ENCODE measurements at places on chromosomes 4 and X.

DNA sequence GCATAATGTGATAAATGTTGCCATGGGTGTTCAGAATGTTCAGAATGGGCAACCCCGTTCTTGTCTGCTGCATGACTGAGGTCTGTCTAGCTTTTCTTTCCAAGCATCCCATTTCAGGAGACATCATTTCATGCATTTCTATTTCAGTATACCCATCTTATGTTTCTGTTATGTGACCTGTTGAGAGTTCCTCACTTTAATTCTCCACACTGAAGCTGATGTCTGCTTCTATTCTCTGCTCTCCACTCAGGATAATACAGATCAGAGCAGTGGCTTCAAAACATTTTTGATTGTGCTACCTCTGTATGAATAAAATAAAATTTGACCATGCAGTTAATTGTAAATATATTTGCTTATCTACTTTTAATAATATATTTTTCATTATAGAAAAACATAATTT lies 398.6 kb downstream of the ARHGAP24 start:
- no peak for DNase-seq

GRCh38 chr4:67746797-67747495 lies 7.2 kb downstream of the GNRHR start:
- DNase-seq: no peak

GRCh38 chr4:114062499-114062898 lies 83.1 kb upstream of the ARSJ start:
- DNase-seq: no peak

DNA sequence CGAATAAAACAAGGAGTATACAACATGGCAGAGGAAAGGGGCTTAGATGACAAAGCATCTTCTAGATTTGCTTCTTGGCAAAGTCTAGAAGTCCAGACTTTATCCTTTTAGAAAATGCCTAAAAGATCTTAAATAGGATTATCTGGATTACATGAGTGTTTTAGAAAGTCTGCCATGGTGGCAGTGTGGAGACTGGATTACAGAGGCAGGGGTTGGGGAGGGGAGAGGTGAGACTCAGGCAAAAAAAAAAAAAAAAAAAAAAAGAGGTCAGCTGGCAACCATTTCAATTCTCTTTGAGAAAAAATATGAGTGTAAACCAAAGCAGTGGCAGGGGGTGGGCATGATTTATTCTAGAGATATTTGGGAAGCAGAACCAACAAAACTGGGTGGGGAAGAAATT lies 17.4 kb downstream of the ZNF827 start:
- DNase-seq: no peak

- DNase-seq: no peak
Observed at GRCh38 chr4:118751629-118752323, 66.6 kb downstream of the METTL14 start.

DNA sequence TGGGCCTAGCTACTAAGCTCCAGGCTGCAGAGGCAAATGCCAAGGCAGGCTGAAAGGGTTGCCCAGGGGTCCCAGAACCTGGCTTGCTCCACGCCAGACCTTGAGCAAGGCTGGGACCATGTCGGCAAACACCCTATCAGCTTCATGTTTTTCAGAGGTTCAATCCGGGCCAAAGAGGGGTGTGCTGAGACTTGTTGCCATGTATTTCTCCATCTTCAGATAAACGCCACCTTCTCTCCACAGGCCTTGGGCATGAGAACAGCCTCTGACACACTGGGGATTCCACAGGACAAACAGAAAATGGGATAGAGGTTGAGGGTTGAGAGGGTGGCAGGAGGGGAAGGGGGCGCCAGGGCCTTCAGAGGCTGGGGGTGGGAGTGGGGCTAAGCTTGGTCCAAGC lies 8.6 kb downstream of the PJA1 start:
- no peak for DNase-seq

GRCh38 chrX:19225909-19226308 lies 103.6 kb upstream of the ADGRG2 start:
- no peak for DNase-seq

- no peak for DNase-seq
Observed at GRCh38 chr4:79492148-79492547, 84.1 kb upstream of the GK2 start.

DNA sequence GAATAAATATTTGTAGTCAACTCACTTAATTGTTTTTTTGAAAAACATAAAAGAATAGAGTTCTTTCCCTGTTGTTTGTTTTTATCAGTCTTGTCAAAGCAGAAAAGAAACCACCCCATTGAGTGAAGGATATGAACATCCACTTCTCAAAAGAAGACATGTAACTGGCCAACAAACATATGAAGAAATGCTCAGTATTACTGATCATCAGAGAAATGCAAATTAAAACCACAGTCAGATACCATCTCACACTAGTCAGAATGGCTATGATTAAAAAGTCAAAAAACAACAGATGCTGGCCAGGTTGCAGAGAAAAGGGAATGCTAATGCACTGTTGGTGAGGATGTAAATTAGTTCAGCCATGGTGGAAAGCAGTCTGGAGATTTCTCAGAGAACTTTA lies 326.1 kb upstream of the EMCN start:
- no peak for DNase-seq
